ENCODE measurements at places on chromosomes 6 and 20.
A peak's percentile ranks its signal among the peaks of the same experiment; 100 is the strongest.

DNA sequence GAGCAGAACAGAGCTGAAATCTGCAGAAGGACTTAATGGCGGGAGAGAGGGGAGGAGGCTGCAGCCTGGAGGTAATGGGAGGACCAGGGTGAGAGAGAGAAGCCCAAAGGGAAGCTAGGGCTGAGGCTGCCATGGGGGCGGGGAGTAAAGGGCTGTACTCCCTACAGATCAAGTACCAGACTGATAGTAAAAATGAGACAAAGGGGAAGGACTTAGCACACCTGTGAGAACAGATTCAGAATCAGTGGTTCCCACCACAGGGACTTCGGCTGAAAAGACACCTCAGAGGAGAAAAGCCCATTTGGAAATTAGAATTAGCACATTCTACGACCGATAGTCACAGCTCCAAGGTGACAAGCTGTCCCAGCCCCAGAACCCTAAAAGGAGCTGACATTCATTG is 6.4 kb upstream of the TBXT start:
- DNase-seq, result no peak

- DNase-seq, result no peak
These were observed 19.8 kb downstream of the NEDD9 start for GRCh38 chr6:11212664-11213063.

DNA sequence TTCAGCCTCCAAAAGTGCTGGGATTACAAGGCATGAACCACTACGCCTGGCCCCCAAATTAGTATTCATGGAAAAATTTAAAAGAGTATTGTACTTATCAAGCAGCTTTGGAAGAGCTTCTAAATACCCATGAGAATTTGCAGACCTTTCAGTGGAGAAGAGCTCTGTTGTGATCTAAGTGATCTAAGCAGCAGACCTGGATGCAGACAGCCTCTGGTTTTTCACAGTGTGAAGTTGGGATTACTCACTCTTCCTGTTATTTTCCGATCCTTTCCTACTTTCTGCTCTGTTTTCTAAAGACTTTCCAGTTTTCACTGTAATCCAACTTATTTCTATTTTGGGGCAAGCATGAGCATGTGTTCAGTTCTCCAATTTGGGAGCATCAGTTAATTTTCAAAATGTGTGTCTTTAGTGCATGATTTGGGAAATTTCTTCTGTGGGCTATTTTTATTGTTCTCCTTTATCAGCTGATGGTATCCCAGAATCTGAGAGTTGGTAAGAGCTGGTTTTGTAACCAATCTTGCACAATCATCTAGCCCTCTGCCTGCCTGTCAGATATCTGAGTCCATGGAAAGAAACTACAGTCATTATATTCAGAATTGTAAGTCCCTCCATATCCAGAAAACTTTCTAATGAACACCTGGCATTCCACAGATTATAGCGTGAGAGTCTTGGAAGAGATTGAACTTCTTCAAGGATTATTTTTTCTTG is 207.7 kb upstream of the DTNBP1 start:
- DNase-seq, result no peak

GRCh38 chr6:36020154-36020553 is 4.3 kb downstream of the SLC26A8 start:
- DNase-seq, result no peak

- peak; percentile 54 for DNase-seq
These were observed 119.7 kb upstream of the ZNF184 start for GRCh38 chr6:27592481-27593199.

DNA sequence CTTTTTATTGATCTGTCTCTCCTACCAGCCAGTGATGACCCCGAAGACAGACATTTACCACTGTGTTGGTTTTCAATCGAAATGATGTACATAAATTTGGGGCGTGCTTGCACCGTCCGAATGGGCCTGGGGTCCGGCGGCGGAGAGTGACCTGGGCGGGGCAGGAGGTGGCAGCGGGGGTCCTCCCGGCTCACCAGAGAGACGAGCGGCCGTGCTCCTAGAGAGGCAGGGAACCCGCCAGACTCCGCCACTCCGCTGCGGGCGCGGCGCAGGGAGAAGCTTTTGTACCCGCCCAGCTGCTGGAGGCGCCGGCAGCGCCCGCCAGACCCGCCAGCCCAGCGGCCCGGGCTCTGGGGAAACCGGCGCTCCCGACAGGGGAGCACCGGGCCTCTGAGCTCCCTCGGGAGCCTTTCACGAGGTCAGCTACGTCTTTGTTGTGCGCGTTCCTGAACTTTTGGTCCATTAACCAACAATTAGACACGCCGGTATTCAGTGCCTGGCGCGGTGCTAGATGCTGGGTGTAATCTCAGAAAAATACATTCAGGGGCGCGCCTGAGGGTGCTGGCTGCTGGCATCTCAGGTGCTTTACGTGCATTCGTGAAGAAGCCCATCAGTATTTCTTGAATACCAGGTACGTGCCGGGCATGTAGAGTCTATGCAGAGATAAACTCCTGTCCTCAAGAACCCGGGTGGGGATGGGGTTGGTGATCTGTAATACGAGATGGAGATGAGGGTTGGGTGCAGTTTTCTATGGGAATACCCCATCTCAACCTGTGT is at the start of gene PGBD1:
PGBD1 (plus strand) TSS at position 285 of the 777 bp plus-strand sequence. CDS start 2,242 bp downstream, outside the sequence.
- DNase-seq, result peak; percentile 59

DNA sequence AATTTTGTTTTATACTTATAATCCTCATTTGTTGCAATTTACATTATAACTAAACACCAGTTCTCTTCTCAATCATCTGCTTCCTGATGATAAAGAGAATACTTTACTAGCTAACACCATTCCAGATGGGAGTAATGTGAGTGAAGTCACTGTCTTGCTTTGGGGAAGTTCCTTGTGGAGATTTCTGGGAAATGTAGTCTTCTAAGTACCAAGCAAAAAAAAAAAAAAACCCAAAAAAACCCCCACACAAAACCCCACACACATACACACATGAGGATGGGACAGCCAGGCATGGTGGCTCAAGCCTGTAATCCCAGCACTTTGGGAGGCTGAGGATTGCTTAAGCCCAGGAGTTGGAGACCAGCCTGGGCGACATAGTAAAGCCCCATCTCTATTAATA is 2.2 kb upstream of the SNPH start:
- DNase-seq, result no peak

GRCh38 chr6:132131758-132132157 is 180.6 kb upstream of the CCN2 start:
- peak; percentile 27 for DNase-seq

- DNase-seq, result no peak
These were observed 2.7 kb downstream of the GFRA4 start for GRCh38 chr20:3660262-3661059.

DNA sequence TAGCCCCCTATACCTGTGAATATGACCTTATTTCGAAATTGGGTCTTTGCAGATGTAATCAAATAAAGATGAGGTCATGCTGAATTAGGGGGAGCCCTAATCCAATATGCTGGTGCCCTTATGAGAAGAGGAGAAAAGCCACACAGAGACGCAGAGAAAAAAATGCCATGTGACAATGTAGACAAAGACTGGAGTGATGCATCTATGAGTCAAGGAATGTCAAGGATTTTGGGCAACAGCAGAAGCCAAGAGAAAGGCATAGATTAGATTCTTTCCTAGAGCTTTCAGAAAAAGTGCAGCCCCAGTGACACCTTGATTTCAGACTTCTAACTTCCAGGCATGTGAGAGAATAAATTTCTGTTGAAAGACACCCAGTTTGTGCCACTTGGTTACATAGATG is 47.4 kb upstream of the HS3ST5 start:
- no peak for DNase-seq

DNA sequence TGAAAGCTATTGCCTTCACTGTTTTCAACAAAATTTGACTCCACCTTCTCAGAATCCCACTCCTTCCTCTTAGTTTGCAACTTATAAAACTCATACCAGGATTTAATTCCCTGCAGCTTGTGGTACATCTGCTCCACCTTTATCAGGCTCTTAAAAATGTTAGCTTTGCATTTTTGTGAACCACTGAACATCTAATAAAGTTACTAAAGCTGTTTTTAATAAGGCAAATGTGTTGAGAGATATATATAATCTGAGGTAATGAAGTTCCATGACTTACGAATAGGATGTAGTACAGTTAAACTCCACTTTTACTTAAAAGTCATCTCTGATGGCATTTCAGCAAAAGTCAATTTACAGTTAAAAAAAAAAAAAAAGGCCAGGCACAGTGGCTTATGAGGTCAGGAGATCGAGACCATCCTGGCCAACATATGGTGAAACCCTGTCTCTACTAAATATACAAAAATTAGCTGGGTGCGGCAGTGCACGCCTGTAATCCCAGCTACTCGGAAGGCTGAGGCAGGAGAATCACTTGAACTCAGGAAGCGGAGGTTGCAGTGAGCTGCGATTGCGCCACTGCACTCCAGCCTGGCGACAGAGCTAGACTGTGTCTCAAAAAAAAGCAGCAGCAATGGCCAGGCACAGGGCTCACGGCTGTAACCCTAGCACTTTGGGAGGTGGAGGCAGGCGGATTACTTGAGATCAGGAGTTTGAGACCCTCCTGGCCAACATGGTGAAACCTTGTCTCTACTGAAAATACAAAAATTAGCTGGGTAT is 106.2 kb downstream of the KIF13A start:
- no peak for DNase-seq

DNA sequence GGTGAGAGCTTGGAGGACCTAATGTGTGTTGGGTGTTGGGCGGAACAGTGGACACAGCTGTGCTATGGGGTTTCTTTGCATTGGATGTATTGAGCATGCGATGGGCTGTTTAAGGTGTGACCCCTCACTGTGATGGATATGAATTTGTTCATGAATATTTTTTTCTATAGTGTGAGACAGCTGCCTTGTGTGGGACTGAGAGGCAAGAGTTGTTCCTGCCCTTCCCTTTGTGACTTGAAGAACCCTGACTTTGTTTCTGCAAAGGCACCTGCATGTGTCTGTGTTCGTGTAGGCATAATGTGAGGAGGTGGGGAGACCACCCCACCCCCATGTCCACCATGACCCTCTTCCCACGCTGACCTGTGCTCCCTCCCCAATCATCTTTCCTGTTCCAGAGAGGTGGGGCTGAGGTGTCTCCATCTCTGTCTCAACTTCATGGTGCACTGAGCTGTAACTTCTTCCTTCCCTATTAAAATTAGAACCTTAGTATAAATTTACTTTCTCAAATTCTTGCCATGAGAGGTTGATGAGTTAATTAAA is 3.0 kb downstream of the HLA-A start:
- DNase-seq, result no peak

- no peak for DNase-seq
These were observed 120.1 kb downstream of the RPS12 start for GRCh38 chr6:132934496-132934895.

DNA sequence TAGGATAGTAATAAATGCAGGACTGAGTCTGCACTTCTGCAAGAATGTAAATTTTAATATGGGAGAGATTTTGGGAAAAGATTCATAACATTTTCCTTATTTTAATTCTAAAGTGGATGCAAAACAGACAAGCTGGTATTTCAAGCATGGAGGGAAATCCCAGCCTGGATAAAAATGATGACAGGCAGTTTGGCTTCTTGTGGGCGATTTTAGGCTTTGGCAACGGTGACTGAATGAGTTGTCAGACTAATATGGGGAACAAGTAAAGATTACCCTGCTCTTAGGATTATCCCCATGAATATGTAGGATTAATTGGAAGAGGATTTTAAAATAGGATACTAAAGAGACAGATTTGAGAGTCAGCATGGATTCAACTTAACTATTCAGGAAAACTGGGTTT is 21.0 kb downstream of the OGFRL1 start:
- no peak for DNase-seq

DNA sequence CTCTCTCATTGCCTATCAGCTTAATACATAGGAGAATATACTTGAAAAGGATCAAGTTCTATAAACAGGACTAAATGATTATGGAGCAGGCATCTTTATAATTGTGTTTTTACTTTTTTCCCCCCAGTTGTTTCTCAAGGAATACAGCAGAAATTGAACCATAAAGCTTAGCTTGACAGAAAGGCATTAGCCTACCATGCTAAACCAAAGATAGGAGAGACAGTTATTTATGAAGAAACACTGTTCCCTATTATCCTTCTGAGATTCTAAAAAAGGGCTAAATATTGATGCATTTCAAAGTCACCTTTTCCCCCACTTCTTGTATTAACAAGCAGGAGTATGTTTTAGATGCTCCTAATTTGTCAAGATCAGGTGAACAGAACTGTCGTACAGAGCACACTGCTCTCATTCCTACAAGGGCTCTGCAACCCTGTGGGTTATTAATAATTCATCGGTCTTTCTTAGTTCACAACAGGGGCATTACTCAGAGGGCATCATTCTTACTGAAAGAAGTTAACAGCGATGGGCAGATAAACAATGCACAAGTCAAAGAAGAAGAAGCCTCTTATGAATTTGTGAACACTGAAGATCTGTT is 38.7 kb downstream of the PRKN start:
- DNase-seq, result no peak

DNA sequence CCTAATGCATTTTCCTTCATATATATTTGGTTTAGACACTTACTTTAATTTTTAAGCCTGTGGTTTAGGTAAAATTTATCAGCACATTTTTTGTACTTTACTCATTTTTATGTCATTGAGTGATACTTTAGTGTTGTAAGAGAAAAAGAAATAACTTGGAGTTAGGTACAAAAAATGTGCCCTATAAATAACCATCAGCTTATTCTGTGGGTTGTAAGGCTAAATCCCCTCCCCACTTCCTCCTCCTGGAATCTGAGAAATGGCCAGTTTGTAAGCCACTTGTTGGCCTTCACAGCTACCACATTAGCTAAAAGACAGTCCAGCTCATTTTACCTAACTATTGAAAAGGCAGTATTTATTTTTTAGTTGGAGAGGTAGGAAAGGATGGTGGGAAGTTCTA is 576.3 kb downstream of the PKHD1 start:
- DNase-seq, result no peak

DNA sequence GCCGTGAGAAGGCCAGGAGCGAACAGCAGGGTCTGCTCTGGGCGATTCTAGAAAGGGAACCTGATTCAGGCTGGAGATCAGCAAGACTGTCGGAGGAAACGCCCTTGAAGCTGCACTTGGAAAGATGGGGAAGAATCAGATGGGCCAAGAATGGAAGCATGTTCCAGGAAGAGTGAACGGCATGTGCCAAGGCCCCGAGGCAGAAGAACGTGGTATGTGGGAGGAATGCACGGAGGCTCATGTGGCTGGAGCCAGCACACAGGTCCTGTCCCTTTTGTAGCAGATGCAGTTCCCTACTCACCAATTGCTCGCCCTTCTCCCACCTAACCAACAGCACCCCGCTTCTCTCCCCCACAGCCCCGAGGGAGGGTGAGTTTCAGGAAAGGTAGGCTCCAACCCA is 180.6 kb downstream of the TFAP2C start:
- no peak for DNase-seq

DNA sequence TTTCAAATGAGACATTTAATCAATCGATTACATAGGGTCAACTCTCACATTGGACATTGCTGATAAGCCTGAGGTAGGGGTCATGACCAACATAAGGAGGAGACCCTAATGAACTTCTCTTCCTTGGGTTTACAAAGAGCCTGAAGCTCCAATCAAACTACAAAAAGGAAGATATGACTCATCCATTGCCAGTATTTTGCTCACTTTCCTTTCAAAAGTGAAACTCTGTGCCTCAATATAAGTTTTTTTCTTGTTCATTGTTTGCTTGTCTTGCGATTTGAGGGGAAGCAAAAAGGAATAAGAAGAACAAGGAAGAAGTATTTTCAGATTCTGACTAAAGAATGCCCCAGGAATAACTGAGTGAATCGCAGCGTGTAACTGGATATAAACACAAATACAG is 38.8 kb upstream of the KHDRBS2 start:
- no peak for DNase-seq

All from Jurkat, Clone E6-1 (cell line).